ENCODE measurements at places on chromosomes 7 and 10.

DNA sequence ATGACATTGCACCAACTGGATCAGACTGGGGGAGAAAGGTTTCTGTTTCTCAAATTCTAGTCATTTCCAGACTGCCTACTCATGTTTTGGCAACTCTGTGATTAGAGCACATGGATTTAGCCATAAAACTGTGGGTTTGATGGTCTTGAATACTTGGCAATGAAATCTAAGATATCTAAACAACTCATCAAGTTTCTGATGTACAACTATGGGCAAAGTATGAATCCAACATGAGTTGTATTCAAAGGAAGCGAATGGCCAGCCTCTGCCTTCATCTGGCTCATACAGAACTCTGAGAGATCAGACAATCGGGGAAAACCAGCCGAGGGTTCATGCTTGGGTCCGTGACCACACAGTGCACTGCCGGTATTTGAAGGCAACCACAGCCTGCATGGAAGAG, 144.3 kb downstream of the ADAM12 start:
- no peak for DNase-seq

DNA sequence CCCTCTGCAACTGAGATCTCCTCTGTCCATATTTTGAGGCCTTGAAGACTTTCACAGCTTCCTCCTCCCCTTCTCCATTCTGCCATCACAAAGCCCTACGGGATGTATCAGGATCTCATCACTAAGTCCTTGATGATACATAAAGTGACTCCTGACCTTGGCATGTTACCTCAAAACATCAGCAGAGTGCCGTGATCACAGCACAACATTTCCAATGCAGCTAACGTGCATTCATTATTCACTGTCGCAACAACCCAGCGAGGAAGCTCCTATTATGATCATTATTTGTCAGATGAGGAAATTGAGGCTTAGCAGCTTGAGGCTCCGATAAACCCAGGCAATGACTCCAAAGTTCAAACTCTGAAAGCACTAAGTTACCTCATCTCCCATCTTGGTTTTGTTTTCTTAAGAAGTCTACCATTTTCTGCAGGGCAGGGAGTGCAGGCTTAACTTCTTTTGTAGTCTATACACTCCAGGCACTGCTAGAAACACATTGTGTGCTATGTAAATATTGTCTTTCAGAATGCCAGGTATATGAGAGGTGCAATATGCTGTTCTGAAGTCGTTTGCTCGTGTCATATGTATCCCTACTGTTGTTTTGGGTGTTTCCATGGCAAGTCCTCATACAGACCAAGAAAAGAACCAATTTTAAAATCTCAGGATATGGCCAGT, 80.6 kb upstream of the C1QL3 start:
- DNase-seq: no peak

DNA sequence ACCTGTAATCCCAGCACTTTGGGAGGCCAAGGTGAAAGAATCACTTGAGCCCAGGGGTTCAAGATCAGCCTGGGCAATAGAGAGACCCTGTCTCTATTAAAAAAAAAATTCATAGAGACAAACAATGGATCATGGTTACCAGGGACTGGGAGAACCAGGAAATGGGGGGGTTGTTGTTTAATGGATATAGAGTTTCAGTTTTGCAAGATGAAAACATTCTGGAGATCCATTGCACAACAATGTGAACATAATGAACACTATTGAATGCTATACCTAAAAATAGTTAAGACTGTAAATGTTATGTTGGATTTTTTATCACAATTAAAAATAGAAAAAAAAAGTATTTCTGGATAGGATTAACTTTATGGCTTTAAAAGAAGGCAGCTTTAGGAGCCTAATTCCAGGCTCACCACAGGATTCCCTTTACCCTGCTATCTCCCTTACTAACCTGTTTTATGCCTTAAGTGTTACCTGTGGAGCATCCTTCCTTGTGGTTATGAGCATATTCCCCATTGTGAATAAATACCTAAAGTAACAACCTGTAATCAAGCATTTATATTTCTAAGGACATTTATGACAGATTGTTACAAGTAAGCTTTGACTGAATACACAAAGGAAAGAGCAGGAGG, 45.1 kb upstream of the SGCE start:
- no peak for DNase-seq

DNA sequence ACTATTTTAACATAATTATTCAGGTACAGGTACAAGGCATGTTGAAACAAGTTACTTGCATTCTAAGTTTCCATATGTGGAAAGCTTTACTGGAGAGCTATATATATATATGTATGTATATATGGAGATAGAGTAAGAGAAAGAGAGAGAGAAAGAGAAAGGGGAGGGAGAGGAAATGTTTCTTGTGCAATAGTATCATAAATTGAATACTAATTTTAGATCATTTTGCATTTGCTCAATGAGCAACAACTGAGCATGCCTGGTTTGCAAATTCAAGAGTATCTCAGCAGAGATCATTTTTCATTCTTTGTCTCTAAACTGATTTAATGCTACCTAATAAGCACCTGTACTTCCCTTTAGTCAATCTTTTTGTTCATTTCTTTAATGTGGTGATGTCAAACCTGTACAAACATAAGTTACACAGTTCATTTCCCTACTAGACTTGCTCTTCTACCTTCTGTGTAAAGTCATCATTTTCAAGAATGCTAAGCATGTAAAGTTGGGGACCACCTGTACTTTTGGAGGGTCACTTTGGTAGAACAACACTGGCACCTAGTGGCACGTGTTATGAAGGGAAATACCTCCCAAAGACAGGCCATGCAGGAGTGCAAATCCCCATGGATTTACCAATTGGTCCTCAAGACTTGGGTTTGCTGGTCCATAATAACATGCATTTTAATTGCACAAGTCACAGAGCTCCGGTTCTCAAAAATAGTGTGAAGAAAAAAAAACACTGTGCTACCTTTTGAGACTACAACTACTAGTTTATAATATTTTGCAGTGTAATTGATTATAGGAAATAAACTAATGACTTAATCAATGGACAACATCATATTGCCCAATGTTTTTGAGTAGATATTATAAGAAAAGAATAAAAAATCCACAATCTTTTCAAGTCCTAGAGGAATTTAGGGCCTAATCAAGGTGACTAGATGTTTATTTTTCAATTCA, 431.2 kb upstream of the IGFBP3 start:
- DNase-seq: peak; percentile 4

DNA sequence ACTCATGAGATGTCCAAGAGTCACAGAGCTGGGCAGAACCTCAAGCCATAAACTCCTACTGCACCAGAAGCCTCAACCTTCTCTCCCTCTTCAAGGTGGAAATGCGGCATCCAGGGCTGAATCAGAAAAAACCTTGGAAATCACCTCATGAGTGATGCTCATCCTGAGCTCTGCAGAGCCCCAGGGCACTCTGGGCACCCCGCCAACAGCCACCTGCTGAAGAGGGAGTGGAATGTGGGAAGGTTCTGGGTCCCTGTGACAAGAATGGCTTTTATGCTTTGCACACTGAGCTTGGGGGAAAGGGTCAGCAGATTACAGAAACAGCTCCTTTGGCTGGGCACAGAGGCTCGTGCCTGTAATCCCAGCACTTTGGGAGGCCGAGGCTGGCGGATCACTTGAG, 18.8 kb downstream of the NUDT1 start:
- DNase-seq: no peak

- no peak for DNase-seq
Observed at GRCh38 chr7:77293046-77293445, 93.4 kb upstream of the FGL2 start.

DNA sequence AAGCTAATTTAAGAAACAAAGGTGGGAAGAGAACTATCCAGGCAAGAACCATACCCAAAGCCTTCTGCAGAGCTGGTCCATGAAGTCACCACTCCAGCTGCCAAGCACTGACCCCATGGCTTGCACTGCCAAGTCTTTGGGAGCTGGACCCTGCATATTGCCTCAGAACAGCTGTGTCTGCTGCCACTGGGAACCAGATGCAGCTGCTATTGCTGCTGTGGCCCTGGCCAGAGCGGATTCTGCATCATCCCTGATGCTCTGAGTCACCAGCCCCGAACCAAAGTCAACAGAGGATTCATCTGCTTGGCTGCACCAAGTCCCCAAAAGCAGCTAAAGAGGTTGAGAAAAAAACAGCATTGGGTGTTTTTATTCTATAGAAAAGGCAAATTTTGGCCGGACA, 39.2 kb upstream of the GSAP start:
- DNase-seq: no peak

DNA sequence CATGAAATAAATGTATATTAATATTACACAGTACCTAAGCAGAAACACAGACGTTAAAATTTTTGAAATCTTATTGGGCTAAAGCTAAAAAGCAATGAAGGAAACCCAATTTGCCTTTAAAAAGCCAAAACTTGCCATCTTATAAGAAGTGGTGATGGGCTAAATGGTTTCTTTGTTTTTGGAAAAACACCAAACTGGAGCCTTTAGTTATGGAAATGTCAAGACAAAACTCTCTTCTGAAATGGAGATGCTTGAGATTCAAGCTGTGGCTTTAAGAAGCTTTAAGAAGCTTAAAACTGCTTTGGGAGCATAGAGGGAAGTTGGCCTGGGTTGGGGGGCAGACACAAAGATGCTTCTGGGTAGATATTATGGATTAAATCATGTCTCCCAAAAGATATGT, 277.0 kb downstream of the GFRA1 start:
- DNase-seq: no peak

GRCh38 chr10:114822444-114823076, 980 bp downstream of the FHIP2A start:
- peak; percentile 26 for DNase-seq

GRCh38 chr10:126334272-126334671, 54.0 kb downstream of the ADAM12 start:
- DNase-seq: no peak

- DNase-seq: no peak
Observed at GRCh38 chr10:7302930-7303557, 107.8 kb downstream of the SFMBT2 start.

DNA sequence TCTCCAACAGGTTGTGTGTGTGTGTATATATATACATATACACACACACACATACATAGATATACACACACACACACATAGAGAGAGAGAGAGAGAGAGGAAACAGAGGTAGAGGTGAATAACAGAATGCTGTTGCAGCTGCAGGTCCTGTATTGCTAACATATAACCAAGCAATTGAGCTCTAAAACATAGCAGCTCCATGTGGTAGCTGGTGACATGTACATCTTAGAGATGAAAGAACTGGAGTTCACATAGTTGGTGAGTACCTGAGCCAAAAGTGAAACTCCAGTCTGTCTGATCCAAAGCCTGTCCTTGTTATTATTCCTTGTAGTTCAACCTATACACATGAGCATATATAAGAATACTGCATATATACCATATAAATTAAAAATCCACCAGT, 152.9 kb upstream of the CSTF2T start:
- DNase-seq: no peak

DNA sequence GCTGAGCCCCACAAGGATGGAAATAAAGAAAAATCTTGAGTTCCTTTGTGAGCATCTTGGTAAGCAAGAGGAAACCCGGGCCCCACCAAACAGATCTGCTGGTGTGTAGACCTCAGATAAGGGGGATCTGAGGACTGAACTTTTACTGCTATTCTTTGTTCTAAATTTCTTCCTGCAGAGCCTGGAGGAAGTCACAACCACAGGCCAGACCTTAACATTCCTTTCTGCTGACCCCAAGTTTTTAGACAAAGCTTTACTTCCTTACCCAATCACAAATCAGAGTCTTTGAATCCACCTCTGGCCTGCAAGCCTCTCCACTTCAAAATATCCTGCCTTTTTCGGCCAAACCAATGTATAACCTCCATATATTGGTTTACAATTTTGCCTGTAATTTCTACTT, 352.6 kb upstream of the AUTS2 start:
- DNase-seq: no peak

- DNase-seq: no peak
Observed at GRCh38 chr10:132156382-132156781, 30.4 kb upstream of the DPYSL4 start.

GRCh38 chr10:127303746-127304145, 107.4 kb upstream of the INSYN2A start:
- no peak for DNase-seq

- no peak for DNase-seq
Observed at GRCh38 chr10:62985807-62986600, 147.1 kb upstream of the NRBF2 start.

DNA sequence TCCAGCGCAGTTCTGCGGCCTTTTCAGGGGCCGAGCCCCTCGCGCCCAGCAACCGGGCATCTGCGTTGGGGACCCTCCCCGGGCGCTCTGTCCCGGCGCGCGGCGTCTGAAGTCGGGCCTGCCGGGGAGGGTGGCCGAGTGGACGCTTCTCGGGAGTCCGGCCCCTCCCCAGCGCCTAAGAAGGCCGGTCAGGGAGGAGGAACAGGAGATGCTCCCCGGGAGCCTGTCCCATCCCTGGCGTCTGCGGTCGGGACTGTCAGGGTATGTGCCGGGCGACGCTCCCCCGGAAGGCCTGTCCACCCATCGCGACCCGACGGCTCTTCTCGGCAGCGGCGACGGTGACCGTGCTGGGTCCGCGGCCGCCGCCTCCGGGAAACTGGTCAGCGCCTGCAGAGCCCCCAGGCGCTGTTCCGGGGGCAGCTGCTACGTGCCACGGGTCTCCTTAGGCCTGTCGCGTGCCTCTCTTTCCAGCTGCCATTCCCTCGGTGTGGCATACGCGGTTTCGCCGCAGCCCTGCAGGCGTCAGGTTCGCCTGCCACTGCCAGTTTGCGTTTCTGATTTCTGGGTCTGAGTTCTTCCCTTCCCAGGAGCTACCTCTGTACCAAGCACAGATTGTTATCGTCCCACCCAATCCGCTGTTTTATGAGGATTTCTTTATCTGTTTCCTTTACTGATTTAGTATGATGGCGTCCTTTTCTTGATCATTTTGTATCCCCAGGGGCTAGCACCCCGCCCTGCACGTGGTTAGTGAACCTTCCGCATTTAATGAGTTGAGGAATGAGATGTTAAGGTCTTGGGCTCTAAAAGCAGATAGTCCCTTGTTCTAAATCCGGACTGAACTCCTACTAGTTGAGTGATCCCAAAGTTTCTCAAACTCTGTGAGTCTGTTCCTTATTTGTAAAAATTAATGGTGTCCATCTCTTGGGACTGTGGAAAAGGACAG, 782 bp downstream of the IFIT5 start:
- DNase-seq: no peak

- no peak for DNase-seq
Observed at GRCh38 chr10:317271-317769, 182.1 kb downstream of the ZMYND11 start.

DNA sequence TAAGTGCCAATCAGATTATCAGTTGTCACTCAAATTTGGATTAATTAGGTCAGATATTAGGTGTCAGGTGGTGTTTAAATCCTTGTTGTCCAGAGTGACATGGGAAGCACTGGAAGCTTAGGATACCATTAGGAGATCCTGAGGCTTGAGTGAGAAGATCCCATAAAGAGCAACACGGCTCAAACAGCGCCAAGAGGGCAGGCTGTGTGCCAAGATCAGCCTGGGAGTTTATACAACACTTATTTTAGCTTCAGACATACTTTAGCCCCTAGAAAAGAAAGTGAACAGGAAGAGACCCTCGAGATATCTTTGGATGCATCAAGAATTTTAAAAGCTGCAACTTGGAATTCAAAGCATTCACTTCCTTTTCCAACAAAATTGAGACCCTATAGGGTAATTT, 14.2 kb upstream of the ACTA2 start:
- DNase-seq: no peak

Data from HL-60 (cell line).